Endodermal cell (in vitro differentiated cells): ENCODE measurements at places on chromosomes 12 and 14. TPM values are rescaled to one million over a fixed set of nuclear protein-coding genes. Genes with fewer than 3 reads are reported as not detected.

The DEPDC4 gene
- 4.1 and 4.8 TPM in 2 replicates for total RNA-seq

The CMKLR1 gene
- 0.16 TPM in 1 of 2 replicates, not detected in the other for total RNA-seq

The HECTD4 gene
- total RNA-seq: 46.6 to 50.4 TPM (median 48.8 TPM) in 3 replicates

The CCDC85C gene
- 31.3 to 46.6 TPM (median 45.8 TPM) in 3 replicates for total RNA-seq

The KRT3 gene
- not detected in 2 replicates for total RNA-seq

The IFI27 gene
- 5.4 to 9.0 TPM (median 7.1 TPM) in 3 replicates for total RNA-seq

The BLTP3B gene
- total RNA-seq: 26.1 and 29.1 TPM in 2 replicates

The OASL gene
- total RNA-seq: not detected in 2 replicates

The NGB gene
- total RNA-seq: not detected in 2 replicates

The MYH7 gene
- total RNA-seq: 0.50 to 0.70 TPM (median 0.55 TPM) in 3 replicates

The IL26 gene
- not detected in 2 replicates for total RNA-seq

The HVCN1 gene
- 7.5 to 11.6 TPM (median 9.5 TPM) in 3 replicates for total RNA-seq

GRCh38 chr12:49843411-49843810 is 505 bp upstream of the BCDIN3D start:
- no peak for DNase-seq
- no peaks in the 10 kb centered on the region for H3K36me3 ChIP-seq
- H3K4me1 ChIP-seq: no peaks in the 10 kb centered on the region
- H3K27ac ChIP-seq: peak overlapping the region; percentile 50

DNA sequence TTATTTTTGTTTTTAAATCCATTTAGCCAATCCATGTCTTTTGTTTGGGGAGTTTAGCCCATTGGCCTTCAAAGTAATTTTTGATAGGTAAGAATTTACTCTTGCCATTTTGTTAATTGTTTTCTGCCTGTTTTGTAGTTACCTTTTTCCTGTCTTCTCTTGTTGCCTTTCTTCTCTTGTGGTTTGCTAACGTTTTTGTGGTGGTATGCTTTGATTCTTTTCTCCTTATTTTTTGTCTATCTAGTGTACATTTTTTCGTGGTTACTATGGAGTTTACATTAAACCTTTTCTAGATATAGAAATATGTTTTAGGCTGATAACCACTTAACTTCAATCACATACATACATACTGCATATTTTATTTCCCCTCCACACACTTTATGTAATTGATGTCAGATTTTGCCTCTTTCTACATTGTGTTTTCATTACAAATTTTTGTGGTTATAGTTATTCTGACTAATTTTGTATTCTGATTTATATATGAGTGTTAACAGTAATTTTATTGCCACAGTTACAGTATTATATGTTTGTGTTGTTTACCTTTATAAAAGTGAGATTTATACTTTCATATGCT is 19.2 kb upstream of the PPP1R12A start:
- no peaks in the 10 kb centered on the region for H3K36me3 ChIP-seq
- H3K4me3 ChIP-seq: no peak overlapping the region
- no peak for DNase-seq
- no peaks in the 10 kb centered on the region for H3K27me3 ChIP-seq
- no peak overlapping the region for H3K27ac ChIP-seq

DNA sequence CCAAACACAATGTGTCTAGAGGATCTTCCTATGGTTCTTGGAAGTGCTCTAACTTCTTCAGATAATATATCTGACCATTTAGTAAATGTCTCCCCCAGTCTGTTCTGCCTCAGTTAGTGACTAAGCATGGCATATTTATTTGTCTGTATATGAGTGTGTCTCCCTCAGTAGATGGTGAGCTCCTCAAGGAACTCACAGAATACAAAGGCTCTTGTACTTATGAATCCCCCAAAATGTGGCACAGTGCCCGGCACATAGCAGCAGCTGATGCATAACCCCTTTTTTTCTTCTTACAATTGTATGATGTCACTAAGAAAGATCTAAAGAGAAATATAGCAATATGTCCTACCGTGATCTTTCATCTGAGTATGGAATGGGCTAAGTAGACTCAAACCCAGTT is 264.7 kb upstream of the PRICKLE1 start:
- H3K36me3 ChIP-seq: no peaks in the 10 kb centered on the region
- no peak overlapping the region for H3K4me3 ChIP-seq
- no peak overlapping the region for H3K27ac ChIP-seq
- no peaks in the 10 kb centered on the region for H3K27me3 ChIP-seq

DNA sequence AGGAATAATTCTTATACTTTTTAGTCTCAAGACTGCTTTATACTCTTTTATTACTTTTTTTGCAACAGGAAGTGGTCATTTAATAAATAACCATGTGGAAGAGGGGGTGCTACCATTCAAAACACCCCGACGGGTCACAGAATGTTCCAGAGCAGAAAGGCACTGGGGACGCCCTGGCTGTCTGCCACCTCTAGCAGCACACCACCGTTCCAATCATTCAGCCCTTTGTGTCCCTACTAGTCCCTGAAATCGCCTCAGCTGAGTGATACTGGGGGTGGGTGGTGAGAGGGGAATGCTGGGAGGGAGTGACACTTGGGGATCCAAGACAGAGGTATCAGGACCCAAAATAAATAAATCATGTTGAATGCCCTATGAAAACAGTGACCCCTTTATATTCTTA is 52.4 kb downstream of the MON2 start:
- peaks cover 16% of the 10 kb centered on the region for H3K36me3 ChIP-seq
- no peak for DNase-seq
- no peak overlapping the region for H3K27ac ChIP-seq
- H3K4me3 ChIP-seq: no peak overlapping the region
- no peaks in the 10 kb centered on the region for H3K27me3 ChIP-seq

DNA sequence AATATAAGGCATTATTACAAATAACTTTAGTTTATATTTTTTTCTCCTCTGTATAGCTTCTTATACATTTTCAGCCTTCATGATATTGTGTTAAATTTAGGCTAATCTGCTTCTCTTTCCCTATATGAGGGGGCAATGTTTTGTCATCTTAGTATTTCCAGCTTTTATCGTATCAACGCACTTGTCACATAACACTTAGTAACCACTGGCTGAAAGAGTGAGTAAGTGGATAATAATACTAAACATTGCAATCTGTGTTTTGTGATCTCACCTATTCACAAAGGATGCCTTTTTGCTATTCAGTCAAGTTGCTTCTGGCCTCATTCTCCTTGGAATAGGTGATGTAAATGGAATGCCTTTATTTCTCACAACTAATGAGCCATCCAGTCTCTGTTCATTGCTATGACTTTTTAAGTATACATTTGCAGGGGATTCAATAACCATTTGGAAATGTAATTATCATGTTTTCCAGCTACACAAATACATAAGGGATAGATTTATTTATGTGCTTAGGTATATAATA is 260.9 kb downstream of the BMP4 start:
- H3K36me3 ChIP-seq: no peaks in the 10 kb centered on the region
- H3K27ac ChIP-seq: no peak overlapping the region
- H3K27me3 ChIP-seq: no peaks in the 10 kb centered on the region

- H3K36me3 ChIP-seq: no peaks in the 10 kb centered on the region
- H3K27ac ChIP-seq: no peak overlapping the region
- H3K27me3 ChIP-seq: no peaks in the 10 kb centered on the region
- DNase-seq: no peak
Observed at GRCh38 chr12:22399464-22400180, 65.1 kb upstream of the ST8SIA1 start.

DNA sequence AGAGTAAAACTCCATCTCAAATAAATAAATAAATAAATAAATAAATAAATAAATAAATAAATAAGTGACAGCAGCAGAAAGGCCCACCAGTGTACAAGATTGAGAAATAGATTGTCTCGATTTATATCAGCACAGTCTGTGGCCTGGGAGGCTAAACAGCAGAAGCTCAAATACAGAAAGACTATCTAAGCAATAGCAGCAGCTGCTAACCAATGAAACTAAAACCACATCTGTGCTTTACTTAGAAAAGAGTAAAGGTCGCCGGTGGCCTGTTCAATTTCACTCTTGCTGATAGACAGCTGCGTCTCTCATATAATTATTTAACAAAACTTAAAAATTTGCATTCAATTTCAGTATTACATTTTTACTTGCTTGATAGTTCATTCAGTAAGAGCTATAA is 325.7 kb downstream of the CEP128 start:
- DNase-seq: no peak
- no peak overlapping the region for H3K27ac ChIP-seq
- H3K4me3 ChIP-seq: no peak overlapping the region
- H3K36me3 ChIP-seq: no peaks in the 10 kb centered on the region

- no peak overlapping the region for H3K27ac ChIP-seq
- H3K4me1 ChIP-seq: peaks cover 3% of the 10 kb centered on the region
- H3K4me3 ChIP-seq: peak overlapping the region; percentile 15
Observed at GRCh38 chr14:95956601-95957460, 80.2 kb downstream of the TUNAR start.

- no peaks in the 10 kb centered on the region for H3K4me1 ChIP-seq
- no peak for DNase-seq
- H3K4me3 ChIP-seq: no peak overlapping the region
Observed at GRCh38 chr14:90797919-90798318, 18.3 kb downstream of the TTC7B start.

DNA sequence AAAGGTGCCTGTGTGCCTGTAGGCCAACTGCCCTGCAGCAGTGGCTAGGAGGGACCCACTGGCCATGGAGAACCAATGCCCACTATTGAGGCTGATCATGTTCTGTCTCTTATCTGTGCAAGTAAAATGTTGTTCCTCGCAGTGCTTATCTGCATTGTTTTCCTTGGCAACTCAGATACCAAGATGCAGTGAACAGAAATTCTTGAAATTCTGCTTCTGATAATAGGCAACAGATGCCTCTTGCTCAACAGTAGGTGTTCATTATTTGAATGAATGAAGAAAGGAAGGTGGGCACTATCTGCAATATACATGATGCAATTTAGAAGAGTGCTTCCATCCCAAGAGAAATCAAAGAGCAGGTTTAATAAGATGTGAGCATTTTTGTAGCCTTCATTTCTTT is 232.2 kb downstream of the NUAK1 start:
- no peak overlapping the region for H3K4me3 ChIP-seq
- no peaks in the 10 kb centered on the region for H3K36me3 ChIP-seq
- DNase-seq: no peak
- H3K4me1 ChIP-seq: peaks cover 4% of the 10 kb centered on the region

DNA sequence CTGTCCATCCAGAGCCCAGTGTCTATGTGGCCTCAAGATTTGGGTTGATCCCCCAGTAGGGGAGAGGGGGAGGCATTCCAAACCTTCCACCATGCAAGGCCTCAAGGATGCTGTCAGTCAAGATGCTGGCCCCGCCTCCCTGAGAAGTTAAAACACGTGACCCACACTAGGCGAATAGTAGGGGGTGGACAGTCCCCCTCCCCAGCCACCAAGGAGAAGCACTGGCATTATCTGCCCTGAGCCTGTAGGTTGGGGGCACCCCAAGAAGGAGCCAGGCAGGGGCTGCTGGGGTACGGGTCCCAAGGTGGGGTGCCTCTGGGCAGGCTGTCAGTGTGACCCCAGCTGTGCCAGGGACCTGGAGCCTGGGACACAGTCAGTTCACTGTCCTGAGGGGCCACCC is 2.3 kb downstream of the SLC25A29 start:
- no peak overlapping the region for H3K27ac ChIP-seq
- H3K4me3 ChIP-seq: peak overlapping the region; percentile 96
- H3K4me1 ChIP-seq: peaks cover 20% of the 10 kb centered on the region
- peaks cover 31% of the 10 kb centered on the region for H3K36me3 ChIP-seq

GRCh38 chr12:48002773-48003218 is 1.5 kb downstream of the COL2A1 start:
- DNase-seq: peak; percentile 85
- peak overlapping the region; percentile 84 for H3K27ac ChIP-seq
- H3K4me1 ChIP-seq: peaks cover 11% of the 10 kb centered on the region

GRCh38 chr12:114841557-114842251 is 157.7 kb upstream of the TBX3 start:
- DNase-seq: peak; percentile 81
- H3K36me3 ChIP-seq: no peaks in the 10 kb centered on the region
- H3K4me3 ChIP-seq: no peak overlapping the region

DNA sequence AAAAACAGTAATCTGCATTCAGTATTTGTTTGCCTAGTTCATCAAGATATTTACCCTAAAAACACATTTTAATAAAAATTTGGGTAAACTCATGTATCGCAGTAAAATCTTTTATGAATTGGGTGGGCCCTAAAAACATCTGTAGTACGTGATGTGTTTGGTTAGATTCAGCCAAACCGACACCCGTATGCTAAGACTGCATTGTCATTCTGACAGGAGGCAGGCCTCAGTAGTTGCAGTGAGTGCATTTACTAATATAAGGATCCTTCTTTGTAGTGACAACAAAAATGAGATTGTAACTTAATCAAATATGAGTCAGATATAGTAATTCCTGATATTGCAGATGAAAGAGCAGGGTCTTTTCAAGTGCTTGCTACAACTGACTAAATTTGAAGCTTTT is 191.8 kb downstream of the SLC16A7 start:
- no peak for DNase-seq
- H3K27me3 ChIP-seq: no peaks in the 10 kb centered on the region
- no peak overlapping the region for H3K27ac ChIP-seq
- H3K4me1 ChIP-seq: no peaks in the 10 kb centered on the region
- no peak overlapping the region for H3K4me3 ChIP-seq

GRCh38 chr14:69924201-69924600 is 45.0 kb downstream of the SMOC1 start:
- no peak overlapping the region for H3K4me3 ChIP-seq
- no peak for DNase-seq
- no peak overlapping the region for H3K27ac ChIP-seq
- H3K4me1 ChIP-seq: no peaks in the 10 kb centered on the region
- no peaks in the 10 kb centered on the region for H3K36me3 ChIP-seq
